Urinary bladder (tissue), 4 donors: ENCODE measurements at places on chromosomes 12 and 14.

GRCh38 chr14:24734917-24735500 lies 101.0 kb upstream of the GZMB start:
- peak; percentile 25 for DNase-seq

DNA sequence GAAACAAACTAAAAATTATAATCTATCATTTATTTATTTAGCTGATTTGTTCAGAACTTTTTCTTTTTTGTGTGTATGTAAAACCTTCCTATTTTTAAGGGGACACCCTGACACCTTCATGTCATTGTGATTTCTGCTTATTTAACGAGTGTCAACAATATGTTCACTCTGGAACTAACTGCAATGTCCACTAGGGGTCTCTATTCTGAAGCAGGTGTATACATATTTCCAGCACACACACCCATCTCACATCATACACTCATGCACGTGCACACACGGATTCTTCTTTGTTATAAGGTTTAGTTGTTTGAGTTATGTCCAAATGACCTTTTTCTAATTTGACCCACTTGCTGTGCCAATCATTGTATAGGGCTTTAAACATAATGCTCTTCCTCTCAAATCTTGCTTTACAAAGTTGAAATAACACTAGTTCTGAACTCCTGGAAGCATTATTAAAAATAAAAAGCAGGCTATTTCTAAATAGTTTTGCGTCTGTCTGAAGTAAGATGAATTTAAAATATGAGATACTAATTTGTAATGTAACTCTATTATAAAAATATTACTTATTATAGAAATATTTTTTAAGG lies 15.5 kb downstream of the E2F7 start:
- no peak for DNase-seq

DNA sequence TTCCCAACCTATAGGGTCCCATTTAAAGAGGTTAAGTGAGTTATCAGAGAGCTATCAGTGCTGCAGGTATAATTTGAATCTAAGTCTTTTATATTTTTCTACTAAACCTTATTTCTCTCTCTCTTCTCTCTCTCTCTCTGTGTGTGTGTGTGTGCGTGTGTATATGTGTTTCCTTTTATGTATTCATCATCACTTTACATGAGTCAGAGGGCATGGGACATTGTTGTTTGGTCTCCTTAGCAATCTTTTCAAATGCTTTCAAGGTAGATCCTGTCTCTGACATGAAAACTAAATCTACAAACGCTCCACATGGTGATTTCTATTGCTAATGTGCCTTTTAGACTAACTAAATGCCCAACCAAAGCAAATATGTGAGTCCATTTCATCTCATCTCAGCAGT lies 459.7 kb downstream of the BTG1 start:
- DNase-seq: no peak

GRCh38 chr14:90593254-90594040 lies 196.6 kb downstream of the CALM1 start:
- no peak for DNase-seq

GRCh38 chr12:68565391-68565903 lies 45.3 kb upstream of the RAP1B start:
- peak; percentile 78 for DNase-seq
